Stimulated activated CD8-positive, alpha-beta memory T cell treated with anti-CD3 and anti-CD28 coated beads, Interleukin-12 subunit alpha, Interleukin-12 subunit beta, amount 100 ng/mL, for 4 hours (primary cell): ENCODE measurements at places on chromosomes 16 and 17.

DNA sequence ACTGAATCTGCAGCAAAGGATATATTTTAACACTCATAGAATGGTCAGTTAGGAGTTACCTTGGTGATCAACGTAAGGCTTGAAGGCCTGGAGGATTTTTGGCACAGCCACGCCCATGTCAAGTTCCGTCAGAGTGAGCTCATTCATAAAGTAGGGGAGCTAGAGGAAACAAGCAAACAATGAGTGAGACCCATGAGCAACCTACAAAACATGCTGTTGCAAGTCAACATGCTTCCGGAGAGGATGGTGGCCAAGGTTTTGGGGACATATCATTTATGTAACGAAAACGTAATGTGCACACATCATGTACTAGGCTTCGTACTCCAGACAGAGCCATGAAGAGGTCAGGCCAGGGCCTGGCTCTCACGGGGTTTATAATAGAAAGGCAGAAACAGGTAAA is 41.1 kb upstream of the ERN1 start:
- DNase-seq = no peak

GRCh38 chr17:77308861-77309726 is 168.3 kb downstream of the SEC14L1 start:
- DNase-seq = no peak

DNA sequence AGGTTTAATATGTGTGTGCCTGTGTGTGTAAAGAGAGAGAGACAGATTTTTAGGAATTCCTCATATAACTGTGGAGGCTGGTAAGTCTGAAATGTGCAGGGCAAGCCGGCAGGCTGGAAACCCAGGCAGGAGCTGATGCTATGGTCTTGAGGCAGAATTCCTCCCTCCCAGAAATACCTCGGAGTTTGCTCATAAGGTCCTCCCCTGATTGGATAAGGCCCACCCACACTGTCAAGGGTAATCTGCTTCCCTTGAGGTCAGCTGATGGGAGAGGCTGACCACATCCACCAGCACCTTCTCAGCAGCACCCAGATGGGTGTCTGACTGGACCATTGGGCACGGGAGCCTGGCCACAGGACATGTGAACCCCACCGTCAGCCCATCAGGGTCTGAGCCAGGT is 42.4 kb downstream of the C16orf95 start:
- no peak for DNase-seq

- DNase-seq = no peak
These were observed 1307.2 kb downstream of the CDH8 start for GRCh38 chr16:60729051-60729450.

DNA sequence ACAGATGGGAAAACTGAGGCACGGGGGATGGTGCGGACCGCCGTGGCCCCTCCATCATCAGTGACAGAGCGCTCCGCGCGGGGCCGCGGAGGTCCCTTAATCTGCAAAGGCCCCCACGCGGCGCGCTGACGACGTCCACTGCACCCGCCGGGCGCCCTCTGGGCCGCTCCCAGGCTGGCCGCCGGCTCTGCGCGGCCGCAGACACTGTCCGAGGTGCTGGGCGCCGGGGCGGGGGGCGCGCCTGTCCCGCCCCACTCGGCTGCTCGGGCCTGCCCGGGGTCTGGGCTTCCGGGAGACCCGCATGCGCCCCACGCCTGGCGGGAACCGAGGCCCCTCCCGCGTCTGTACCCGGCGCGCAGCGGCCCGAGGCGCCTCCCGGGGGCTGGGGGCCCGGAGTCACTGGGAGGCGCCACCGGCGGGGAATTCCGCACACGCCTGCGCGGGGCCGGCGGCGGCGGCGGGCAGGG is 550 bp upstream of the RNF213 start:
- peak; percentile 72 for DNase-seq

GRCh38 chr17:866568-867103 is 84.5 kb downstream of the MRM3 start:
- no peak for DNase-seq

DNA sequence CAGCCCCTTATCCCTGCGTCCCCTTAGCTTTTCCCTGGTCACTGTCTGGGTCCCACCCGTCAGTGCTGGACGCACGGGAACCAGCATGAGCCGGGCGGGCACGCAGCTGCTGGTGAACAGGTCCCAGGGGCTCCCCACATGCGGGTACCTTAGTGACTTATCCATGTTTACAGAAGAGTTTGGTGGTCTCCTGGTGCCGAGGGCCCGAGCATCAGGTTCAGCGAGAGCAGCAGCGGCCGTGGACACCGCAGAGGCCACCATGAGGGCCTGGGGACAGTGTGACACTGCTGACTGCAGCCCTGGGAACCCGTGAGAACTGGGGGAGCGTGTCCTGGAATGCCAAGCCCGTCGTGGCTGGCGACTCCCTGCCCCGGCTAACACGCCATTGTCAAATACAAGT is 6.5 kb downstream of the CD7 start:
- no peak for DNase-seq

- no peak for DNase-seq
These were observed 29.4 kb upstream of the CACNG5 start for GRCh38 chr17:66805567-66805966.
